Activated T-helper 1 cell treated with anti-CD3 and anti-CD28 coated beads, Interleukin-12 subunit alpha, Interleukin-12 subunit beta, Interleukin-2, Interleukin-4 antibody, amounts not matched to agents 30 ng/mL and 10 ng/mL and 1 ng/mL, durations not matched to agents 14 hours and 24 hours and 36 hours (primary cell): ENCODE measurements at places on chromosomes 1 and 21. TPM values are rescaled to one million over a fixed set of nuclear protein-coding genes. Genes with fewer than 3 reads are reported as not detected.

C1orf87 gene
- not detected in 2 replicates for total RNA-seq

DNA sequence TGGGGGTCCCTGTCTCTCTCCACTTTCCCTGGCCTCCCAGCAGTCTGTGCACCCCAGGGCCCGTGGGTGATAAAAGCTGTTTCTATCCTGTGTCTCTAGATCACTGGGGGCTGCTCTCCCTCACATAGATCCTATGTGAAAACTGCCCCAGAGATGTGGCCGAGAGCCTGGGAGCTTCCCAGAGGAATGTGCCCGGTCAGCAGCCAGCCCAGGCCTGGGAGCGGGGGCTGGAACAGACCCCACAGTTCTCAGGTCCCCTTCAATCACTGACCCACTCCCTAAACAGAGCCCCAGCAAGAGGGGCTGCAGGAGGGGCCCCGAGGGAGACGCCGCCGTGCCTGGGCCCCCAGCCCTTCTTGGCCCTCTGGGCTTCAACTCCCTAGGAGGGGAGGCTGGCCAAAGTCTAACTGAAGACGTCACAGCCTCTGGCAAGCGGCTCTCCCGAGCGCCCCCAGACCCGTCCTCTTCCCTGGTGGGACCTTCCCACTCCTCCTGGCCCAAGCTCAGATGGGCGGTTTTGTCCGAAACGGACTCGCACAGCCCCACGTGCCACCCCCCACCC lies 403 bp downstream of the MXRA8 start:
- DNase-seq = no peak

DNA sequence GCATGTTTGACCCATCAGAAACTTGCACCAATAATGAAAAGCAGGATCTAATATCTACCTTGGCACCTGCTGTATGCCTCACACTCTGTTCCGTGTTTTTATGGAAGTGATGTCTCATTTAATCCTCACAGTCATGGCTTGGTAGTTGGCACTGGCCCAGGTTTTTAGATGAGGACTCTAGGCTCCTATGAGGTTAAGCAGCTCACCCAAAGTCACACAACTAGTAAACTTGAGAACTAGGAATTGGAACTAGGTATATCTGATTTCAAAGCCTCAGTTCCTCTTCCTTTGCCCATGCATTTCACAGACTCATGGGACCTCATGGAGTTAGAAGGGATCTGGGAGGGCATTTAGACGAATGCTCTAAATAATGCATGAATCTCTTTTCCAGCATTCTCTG lies 21.3 kb upstream of the TARBP1 start:
- no peak for DNase-seq

DNA sequence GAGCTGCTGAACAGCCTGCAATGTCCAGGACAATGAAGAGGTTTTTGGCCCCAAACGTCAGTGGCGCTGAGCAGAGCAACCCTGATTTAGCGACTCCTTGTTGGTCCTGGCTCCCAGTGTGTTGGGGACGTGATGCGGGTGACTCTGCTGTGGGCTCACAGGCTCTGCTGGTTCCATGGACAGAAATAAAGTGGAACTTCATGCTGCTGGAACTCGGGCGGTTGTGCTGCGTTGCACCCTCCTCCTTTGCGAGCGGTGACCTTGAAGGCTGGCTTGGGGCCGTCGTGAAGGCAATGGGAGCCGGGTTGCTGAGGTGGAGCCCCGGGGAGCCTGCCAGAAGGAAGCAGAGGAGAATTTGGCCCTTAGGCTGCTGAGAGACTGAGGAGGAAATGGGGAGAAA lies 122.6 kb upstream of the C1orf174 start:
- no peak for DNase-seq

OR6N1 gene
- not detected in 2 replicates for total RNA-seq

DNA sequence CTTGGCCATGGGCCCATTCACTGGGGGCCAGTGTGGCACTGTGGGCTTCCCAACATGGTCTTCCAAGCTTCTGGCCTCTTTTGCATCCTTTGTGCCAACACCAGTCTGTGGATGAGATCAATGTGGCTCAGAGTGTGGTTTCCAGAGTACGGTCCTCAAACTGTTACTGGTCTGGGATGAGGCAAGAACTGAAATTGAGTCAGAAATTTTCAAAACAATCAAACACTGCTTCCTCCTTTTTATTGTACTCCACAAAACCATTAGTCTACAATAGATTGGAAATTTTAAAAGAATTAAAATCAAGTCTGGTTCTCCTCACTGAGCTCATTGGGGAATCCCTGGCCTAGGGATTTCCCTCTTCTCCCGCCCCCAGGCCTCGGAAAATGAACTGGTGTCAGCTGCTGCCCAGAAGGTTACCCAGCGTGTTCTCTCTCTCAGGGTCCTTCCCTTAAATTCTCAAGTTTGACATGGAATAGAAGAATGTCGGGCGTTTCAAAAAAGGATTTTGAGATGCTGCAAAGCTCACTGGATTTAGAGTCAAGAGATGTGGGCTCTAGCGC lies 222.0 kb downstream of the SDCCAG8 start:
- no peak for DNase-seq

ST6GALNAC5 gene
- not detected in 2 replicates for total RNA-seq

DNA sequence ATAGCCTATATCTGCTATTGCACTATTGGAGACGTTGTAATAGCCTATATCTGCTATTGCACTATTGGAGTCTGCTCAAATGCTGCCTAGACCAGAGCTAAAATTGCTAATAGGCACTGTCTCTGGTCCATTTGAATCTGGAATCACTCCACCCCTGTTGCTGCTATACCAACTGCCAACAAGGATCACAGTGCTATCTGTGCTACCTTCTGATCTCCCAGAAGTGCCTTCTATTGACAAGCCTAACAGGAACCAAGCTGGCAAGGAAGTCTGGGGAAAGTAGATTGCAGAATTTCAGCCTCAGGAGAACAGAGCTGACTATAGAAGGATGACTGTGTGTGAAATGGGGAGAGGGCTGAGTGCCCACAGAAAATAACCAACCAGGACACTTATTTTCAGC lies 15.9 kb downstream of the RWDD3 start:
- DNase-seq = no peak

DNA sequence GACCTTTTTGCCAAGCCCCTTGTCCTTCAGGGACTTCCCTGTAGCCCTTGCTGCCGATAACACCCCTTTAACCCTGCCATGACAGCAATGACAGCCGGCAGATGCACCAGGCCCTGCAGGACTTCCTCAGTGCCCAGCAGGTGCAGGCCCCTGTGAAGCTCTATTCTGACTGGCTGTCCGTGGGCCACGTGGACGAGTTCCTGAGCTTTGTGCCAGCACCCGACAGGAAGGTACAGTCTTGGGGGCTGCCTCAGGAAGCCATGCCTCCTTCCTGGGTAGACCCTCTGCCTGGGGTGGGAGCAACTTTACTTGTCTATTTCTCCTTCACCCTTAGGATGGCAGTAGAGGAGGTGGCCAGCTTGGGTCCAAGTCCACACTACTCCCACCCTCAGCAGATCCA lies 16.1 kb upstream of the PADI6 start:
- DNase-seq = no peak

HSF2BP gene
- total RNA-seq = 1.2 TPM in 2 replicates

F5 gene
- 58.0 and 58.2 TPM in 2 replicates for total RNA-seq

GRCh38 chr1:197544553-197544952 lies 230.7 kb downstream of the DENND1B start:
- DNase-seq = no peak

DNA sequence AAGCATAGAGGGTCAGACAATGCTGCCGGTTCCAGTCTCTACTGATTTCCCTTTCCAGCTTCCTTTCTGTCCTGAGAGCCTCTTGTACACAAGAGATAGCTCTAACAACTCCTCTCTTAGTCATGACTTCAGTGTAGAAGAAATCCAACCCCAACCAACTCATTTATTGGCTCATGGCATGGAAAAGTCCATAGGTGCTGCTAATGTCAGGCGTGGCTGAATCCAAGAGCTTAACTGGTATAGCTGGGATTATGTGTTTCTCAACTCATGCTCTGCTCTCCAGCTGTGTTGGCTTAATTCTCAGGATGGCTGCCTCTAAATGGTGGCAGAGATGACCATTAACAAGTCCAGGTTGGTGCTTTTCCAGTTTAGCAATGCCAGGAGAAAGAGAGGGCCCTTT lies 12.4 kb upstream of the THRAP3 start:
- no peak for DNase-seq

AMY2A gene
- total RNA-seq = not detected in 2 replicates

CFHR3 gene
- not detected in 2 replicates for total RNA-seq

DNA sequence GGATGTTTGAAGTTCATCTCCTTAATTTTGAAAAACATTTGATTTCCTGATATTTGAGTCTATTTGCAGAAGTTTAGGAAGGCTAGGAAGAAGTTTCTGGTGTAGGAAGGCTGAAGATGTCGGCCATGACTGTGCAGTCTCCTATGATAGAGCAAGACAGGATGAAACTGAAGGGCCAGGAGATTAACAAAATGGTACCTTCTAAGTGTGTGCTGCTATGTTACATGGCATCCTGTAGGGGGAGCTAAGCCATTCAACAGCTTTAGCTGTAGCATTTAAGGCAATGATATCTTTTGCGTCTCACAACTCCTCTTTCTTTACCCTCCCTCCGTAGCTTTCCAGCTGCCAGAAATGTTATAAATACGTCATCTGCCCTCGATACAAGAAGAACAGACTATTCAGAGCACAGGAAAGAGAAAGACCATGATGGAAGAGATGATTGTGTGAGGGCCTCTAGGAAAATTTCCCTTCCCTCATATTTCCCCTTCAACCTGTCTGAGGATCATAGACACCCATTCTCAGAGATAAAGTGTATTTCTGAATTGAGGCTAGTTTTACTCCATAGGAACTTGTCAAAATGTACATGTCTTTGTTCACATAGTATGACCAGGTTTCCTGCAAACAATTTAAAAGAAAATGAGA lies 61.1 kb downstream of the XCL1 start:
- DNase-seq = no peak

- DNase-seq = no peak
Observed at GRCh38 chr1:87644033-87644578, 315.4 kb downstream of the LMO4 start.

RHD gene
- total RNA-seq = not detected in 2 replicates

- no peak for DNase-seq
Observed at GRCh38 chr21:33030633-33031032, 4.9 kb downstream of the OLIG2 start.

OPRD1 gene
- 0.05 TPM in 1 of 2 replicates, not detected in the other for total RNA-seq

DNA sequence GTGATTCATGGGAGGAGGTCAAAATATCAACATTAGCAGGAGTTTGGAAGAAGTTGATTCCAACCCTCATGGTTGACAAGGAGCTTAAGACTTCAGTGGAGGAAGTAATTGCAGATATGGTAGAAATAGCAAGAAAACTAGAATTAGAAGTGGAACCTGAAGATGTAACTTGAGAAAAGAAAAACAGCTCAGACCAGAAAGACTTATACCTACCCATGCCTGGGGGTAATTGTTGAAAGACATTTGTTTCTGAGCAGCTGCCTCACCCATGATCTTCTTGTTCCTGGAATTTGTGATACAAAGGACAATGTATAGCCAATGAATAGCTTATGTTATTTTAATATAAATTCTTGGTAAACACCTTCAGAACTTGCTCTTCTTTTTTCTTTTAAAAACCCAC lies 128.6 kb downstream of the LRIG2 start:
- DNase-seq = no peak

KIF26B gene
- 0.07 and 0.13 TPM in 2 replicates for total RNA-seq

TIE1 gene
- 0.36 and 0.64 TPM in 2 replicates for total RNA-seq

LUZP1 gene
- total RNA-seq = 23.3 and 27.7 TPM in 2 replicates

- DNase-seq = no peak
Observed at GRCh38 chr1:203479646-203480045, 4.0 kb downstream of the PRELP start.

GRCh38 chr1:244046907-244047611 lies 4.0 kb upstream of the ZBTB18 start:
- DNase-seq = no peak

DNA sequence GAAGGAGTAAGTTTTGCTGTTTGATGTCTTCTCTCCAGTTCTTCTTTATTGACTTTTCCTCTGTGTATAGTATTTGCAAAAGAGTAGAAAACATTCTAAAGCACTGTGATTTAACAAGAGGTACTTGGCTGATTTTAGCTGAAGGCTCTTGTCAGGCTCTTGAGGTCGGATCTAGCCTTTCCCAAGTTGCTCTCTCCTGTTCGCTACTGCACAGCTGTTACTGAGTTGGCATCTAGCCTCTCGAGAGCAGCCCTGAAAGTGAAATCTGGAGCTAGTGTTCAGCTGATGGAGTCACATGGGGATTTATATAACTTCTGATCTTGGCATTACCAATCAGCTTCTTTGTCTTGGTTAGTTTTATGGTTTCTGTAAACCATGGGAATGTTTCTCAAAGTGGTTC lies 193.1 kb downstream of the RYR2 start:
- DNase-seq = no peak

NOS1AP gene
- total RNA-seq = 0.10 TPM in 1 of 2 replicates, not detected in the other

HLX gene
- 5.1 and 6.3 TPM in 2 replicates for total RNA-seq

EFNA1 gene
- total RNA-seq = not detected in 2 replicates

GRCh38 chr1:16926491-16927073 lies 4.9 kb downstream of the CROCC start:
- no peak for DNase-seq

- DNase-seq = no peak
Observed at GRCh38 chr1:203698144-203698543, 66.8 kb upstream of the LAX1 start.

DNA sequence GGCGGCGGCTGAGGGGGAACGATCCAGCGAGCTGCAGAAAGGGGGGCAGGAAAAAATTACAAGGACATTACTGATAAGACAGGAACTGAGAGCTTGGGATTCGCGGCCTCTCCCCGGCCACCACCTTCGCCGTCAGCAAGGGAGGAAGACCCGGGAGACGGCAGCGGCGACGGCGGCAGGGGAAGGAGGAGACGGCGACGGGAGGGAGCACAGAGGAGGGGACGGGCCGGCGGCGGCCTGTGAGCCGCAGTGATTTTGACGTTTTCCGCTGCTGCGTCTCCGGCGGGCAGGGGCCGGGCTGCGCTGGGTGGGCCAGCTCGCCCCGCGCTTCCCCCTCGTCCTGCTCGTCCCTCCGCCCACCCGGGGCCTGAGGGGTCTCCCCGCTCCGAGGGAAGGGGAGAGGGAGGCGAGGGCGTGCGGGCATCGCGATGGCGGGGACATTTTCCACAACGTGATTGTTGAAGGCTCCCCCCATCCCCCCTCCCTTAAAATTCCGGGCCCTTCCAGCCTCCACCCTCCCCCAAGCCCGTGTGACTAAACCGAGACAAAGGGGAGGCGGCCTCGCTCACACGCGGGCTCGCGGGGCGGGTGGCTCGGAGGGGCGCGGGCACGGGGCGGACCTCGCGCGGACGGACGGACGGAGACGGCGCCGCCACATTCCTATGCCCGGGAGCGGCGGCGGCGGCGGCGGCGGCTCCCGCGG lies 407 bp downstream of the CAMSAP2 start:
- no peak for DNase-seq

MTMR11 gene
- total RNA-seq = 5.6 and 8.5 TPM in 2 replicates

KLHDC9 gene
- not detected in 2 replicates for total RNA-seq

GRCh38 chr1:54811739-54812655 lies 10.9 kb upstream of the TTC22 start:
- DNase-seq = no peak

AMY1B gene
- not detected in 2 replicates for total RNA-seq

GRCh38 chr1:165737196-165737595 lies 31.5 kb downstream of the TMCO1 start:
- no peak for DNase-seq

DNA sequence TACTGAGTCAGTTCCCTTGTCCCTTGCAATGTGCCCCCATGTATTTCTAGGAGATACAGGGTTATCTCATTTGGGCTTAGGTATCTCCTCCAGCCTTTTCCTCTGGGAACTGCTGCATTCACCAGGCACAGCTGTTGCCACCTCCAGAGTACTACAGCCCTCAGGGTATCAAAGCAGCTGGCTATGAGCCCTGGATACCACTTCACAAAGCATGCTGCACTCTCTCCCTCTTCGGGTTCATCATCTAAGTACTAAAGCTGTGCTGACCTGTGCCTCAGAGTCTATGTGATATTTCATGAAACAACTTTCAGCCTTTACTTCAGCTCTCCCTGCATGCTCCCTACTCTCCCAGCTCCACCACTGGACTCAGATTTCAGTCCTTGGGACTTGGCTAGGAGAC lies 62.3 kb downstream of the CCDC185 start:
- no peak for DNase-seq
